ENCODE measurements at places on chromosomes 4 and X.

- DNase-seq = no peak
Observed at GRCh38 chr4:103197765-103198110, 405 bp downstream of the CENPE start.

GRCh38 chrX:21840193-21840545, 752 bp downstream of the MBTPS2 start:
- DNase-seq = no peak

- no peak for DNase-seq
Observed at GRCh38 chrX:50920132-50920531, 9.6 kb downstream of the BMP15 start.

- DNase-seq = no peak
Observed at GRCh38 chr4:166980419-166980818, 253.9 kb downstream of the SPOCK3 start.

DNA sequence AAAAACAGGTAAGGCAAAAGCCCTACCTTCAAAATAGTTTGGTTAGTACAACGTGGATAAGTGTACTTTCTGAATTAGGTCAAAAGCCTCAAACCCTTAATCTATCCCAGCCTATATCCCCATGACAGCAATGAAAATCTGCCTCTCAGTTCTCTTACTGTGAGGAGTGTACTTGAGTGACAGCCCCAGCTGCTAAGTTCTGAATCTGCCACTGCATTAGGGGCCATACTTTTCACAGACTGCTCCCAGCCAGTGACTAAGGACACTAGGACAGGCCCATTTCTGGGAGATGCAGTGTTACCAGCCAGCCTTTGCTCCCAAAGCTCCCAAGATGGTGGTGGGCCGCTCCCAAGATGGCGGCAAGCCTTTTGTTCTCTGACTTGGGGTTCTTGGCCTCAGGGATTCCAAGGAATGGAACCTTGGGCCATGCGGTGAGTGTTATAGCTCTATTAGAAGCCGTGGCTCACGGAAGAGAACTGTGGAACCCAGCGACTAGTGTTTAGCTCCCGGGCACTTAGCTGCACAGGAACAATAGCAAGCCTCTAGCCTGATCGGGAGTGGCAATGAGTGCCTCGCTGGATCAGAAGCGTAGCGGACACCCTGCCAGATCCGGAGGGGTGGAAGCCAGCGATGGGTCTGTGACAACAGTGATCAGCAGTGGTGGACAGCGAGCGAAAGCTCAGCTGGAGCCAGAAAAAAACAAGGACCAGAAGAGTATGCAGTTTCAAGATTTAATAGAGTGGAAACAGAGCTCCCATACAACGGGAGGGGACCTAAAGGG, 175.6 kb upstream of the NRK start:
- no peak for DNase-seq

GRCh38 chrX:23782863-23783588, at the start of gene SAT1:
TSS of gene SAT1 (plus strand) at chrX:23783173. CDS start at chrX:23783352, 179 bp downstream.
- DNase-seq = peak; percentile 86

DNA sequence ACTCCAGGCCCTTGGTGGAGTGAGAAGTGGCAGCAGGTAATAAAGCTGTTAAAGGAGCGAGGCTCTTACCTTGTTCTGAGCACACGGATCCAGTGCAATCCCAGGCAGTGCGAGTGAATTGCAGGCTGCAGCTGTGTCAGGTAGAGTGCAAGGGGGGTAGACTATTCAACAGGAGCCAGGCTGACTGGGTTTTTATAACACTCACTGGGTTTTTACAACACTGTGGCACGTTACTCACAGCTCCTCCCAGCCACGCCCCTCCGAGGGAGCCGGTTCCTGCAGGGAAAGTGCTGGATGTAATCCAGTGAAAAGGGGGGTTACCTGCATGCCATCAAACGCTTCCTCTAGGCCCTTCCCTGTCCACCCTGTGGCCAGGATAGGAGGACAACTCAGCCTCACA, 358 bp downstream of the FGFBP1 start:
- DNase-seq = no peak

GRCh38 chr4:184408684-184409081, 65.7 kb downstream of the IRF2 start:
- no peak for DNase-seq

GRCh38 chr4:61202638-61203435, 2.7 kb downstream of the ADGRL3 start:
- DNase-seq = no peak

DNA sequence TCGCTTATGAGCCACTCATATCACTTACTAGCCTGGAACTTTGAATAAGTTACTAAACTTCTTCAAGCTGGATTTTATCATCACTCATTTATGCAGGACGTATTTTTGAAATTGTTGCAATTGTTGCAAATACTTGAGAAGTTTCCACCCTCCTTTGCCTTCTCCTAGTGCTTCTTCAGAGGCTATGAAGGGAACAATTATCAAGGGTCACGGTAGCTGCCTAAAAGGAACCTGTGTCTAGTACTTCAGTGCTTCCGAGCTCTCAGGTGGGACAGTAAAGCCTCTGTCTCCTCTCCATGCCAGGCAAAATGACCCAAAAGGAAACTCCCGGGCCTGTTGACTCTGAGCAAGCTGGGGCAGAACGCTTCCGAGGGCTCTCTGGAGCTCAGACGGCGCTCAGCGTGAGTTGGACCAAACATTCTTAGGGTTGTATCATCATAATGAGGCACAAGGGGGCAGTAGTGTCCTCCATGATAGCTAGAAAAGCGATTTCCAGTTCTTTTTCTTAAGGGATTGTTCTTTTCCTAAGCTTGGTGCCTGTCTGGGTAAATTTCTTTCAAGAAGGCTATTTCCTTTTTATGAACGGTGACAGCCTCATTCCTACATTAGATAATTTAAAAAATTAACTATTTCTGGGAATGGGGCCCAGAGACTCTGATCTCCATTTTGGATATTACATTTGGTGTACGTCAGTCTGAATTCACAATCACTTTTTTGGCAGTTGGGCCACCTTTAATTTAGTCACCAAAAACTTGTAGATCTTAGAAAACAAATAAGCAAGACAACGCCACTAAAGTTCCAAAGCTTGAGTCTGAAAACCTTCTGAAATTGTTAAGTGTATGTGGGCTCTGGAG, 73.1 kb downstream of the PACRGL start:
- DNase-seq = no peak

- no peak for DNase-seq
Observed at GRCh38 chr4:93843772-93844171, 15.2 kb downstream of the ATOH1 start.

DNA sequence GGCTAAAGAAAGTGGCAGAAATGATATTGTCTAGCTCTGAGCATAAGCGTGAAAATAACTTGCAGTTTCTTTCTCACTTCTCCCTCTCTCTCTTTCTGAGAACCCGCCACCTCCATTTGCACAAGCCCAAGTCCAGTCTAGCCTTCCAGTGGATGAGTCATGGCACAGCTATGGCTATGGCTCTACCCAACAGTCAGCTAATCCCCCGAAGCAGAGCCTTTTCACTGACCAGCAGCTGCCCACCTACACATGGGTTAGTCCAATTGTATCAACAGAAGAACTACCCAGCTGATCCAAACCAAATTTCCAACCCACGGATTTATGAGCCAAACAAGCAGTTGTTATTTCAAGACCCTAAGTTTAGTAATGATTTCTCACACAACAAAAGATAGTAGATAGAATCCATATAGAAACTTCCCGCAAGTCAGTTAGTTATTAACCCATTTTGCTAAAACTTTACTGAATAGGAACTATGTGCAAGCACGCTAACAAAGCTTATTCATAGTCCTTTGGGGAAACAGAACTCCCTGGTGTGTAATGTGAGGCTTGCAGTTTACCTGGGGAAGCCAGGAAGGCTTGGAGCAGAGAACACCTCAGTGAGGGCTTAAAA, 282.3 kb downstream of the INPP4B start:
- DNase-seq = no peak

DNA sequence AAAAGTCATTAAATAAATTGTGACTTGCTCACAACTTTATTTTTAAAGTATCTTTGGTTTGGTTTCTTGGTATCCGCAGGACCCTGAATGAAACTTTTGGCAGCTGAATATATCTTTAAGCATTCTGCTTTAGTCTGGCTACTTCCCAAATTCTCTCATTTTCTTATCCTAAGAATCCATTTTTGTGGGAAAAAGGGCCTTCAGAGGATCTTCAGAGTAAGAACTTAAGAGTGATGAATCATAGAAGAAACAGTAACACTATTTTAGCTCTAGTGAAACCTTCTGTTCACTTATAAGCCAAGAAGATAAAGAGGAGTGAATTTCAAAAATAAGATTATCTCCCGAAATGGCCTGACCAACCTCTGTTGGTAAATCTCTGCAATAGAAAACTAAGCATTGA, 540.6 kb upstream of the MAGEB18 start:
- no peak for DNase-seq

DNA sequence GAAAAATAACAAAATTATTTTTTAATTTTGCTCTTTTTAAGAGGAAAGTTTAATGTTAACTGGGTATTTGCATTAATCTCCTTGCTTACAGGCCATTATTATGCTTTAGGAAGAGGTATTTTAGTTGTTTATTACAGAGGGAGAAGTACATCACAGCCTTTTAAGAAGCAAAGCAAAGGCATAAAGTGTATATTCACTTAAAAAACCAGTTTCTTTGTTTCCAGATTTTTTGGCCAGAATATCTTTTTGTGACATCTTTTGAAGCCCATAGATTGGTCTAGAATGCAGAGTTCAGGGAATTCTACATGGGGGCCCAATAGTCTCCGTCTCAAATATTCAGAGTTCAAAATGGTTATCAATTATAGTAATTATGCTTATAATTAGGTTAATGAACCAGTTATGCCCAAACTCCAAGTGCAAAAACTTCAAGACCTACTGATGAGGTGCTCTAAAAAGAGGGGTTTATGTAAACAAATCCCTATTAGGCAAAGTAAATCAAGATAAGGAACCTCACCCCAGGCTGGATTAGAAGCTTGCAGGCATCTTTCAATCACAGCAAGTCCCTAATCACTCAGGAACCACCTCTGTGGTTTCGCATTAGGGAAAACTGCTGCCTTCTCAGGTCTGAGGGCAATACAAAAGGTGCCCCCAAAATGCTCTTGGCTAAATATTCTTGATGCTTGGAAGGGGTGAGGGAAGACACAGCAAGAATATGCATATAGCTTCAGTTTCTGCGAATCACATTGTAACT, 1.4 kb downstream of the CXXC4 start:
- DNase-seq = no peak

DNA sequence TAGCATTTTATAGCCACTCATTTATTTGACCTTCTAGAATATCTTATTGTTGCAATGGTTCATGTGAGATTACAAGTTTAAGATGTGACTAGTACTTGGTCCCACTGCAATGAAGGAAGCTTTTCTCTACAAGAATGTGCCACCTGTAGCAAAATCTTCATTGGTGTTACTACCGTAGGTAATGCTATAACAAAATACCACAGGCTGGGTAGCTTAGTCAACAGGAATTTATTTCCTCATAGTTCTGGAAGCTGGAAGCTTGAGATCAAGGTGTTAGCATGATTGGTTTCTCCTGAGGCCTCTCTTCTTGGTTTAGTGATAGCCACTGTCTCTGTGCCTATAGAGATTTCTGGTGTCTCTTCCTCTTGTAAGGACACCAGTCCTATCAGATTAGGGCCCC, 441.0 kb downstream of the GPM6A start:
- no peak for DNase-seq

DNA sequence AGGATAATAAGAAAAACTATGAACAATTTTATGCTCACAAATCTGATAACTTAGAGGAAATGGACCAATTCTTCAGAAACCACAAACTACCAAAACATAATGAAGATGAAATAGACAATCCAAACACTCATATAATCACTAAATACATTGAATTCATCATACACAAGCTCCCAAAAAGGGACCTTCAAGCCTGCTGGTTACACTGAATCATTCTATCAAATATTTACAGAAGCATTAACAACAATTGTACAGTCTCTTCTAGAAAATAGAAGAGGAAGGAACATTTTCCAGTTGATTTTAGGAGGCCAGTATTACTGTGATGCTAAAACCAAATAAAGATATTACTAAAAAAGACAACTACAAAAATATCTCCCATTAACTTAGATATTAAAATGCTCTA, 88.3 kb downstream of the IL15 start:
- no peak for DNase-seq

- no peak for DNase-seq
Observed at GRCh38 chr4:28004520-28004919, 1143.9 kb downstream of the STIM2 start.

DNA sequence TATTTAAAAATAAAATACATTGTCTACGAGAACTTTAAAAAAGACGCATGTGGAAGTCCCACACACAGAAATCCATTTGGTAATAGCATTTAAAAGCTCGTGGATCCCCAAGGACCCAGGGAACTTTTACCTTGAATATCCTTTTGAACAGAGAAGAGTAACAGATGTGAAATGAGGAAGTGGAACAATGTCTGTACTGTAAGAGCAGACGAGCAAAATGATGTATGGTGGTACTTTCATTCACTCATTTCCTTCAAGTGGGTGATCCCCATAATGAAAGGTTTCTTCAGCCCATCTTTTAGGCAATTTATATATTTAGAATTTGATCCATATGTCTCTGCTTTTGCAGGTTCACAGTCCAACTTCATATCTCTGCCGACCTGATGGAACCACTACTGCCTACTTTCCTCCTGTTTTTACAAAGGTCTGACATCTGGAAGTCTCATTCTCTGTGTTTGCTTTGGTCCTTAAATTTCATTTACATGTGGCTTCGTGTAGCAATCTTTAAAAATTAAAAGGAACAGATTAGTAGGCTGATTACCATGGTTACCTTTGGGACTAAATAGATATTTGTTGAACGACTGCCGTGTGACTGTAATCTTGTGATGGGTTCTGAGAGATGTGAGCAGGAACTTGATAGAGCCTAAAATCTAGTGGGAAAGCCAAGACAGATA, 188.4 kb downstream of the PALLD start:
- no peak for DNase-seq

GRCh38 chrX:11334165-11334564, 41.0 kb downstream of the AMELX start:
- no peak for DNase-seq

DNA sequence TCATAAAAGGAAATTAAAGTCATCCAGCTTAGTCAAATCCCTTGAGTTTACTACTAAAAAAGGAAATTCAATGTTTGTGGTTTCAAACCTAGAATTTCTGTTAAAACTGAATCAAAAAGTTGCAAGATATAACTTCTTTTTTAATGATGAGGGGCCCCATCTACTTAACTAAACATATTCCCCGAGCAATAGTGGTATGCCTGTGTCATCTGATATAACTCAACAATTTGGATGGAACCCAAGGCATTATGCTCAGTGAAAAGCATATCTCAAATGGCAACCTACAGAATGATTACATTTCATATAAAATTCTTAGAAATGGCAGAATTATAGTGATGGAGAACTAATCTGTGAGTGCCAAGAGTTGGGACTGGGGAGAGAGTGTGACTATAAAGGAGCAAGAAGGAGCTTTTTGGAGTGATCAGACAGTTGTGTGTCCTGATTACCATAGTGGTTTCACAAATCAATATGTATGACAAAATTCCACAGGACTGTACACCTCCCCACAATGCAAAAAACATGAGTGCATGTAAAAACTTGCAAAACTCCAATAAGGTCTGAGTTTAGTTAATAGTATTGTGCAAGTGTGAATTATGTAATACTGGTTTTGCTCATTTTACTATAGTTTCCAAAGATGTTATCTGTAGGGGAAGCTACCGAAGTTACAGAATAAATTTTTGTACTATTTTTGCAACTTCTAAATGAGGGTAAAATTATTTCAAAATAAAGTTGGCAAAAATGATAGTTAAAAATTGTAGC, 323.2 kb downstream of the ARHGAP24 start:
- DNase-seq = no peak

- DNase-seq = no peak
Observed at GRCh38 chr4:6728320-6729029, 12.5 kb downstream of the BLOC1S4 start.
